ENCODE measurements at places on chromosomes 6 and 20. TPM values are rescaled to one million over a fixed set of nuclear protein-coding genes. Genes with fewer than 3 reads are reported as not detected.
A peak's percentile ranks its signal among the peaks of the same experiment; 100 is the strongest.

DNA sequence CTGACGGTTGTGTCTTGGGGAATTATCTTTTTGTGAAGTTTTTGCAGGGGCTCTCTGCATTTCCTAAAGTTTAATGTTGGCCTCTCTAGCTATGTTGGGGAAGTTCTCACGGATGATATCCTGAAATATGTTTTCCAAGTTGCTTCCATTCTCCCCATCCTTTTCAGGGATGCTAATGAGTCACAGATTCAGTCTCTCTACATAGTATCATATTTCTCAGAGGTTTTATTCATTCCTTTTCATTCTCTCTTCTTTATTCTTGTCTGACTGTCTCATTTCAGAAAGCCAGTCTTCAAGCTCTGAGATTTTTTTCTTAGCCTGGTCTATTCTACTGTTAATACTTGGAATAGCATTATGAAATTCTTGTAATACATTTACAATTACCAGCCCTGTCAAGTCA lies 61.3 kb downstream of the UNC5CL start:
- DNase-seq = no peak

DNA sequence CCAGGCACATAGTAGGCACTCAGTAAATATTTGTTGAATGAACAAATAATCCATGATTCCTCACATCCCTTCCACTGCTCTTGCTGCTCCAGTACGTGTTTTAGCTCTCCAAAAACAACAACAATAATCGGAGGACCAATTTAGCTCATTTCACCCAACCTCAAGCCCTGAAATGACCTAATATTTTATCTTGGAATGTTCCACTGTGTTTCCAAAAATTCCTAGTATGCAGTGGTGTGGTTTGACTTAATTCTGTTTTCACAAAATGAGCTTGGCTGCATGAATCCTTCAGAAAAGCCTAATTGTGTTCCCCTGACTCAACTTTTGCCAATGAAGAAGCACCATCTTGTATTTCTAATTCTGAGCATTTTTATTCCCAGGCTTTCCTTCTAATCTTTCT lies 168.0 kb upstream of the PHACTR1 start:
- no peak for DNase-seq

DNA sequence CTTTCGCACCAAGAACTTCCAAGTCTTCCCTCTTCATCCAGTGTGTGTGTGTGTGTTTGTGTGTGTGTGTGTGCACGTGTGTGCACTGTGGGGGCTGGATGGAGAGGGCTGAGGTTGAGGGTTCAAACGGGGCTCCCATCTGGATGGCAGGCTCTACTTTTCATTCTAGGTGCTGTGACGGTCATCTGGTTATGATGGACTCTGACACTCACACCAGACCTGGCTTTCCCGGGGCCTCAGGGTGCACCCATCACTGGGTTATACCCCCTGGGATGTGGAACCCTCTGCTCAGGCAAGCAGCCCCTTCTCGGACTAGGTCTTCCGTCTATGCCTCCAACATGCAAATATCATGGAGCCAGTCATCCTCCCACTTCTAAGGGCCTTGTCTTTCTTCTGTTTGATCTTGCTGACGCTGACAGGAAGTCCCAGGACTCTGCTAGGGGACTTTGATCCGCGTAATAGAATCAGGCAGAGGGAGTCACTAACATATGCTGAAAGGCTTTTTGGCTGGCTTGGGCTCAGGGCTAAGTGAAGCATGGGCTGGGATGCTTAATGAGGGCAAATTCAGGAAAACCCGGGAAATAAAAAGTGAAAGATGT lies 313.6 kb downstream of the CDC5L start:
- no peak for DNase-seq

GRCh38 chr6:132623106-132623845 lies 799 bp downstream of the TAAR2 start:
- no peak for DNase-seq

- DNase-seq = no peak
Measured at GRCh38 chr6:3664625-3665041, 86.9 kb downstream of the PXDC1 start.

GRCh38 chr20:42714298-42715141 lies 475.2 kb downstream of the PTPRT start:
- DNase-seq = peak; percentile 61

GRCh38 chr6:161265554-161265953 lies 8.3 kb downstream of the AGPAT4 start:
- no peak for DNase-seq

- DNase-seq = no peak
Measured at GRCh38 chr20:13922241-13922640, 68.2 kb downstream of the SEL1L2 start.

GRCh38 chr6:32153564-32154513 lies at the start of gene PPT2:
PPT2 (plus strand) TSS chr6:32154141; CDS start chr6:32154595, 454 bp downstream.
- DNase-seq = peak; percentile 92

DNA sequence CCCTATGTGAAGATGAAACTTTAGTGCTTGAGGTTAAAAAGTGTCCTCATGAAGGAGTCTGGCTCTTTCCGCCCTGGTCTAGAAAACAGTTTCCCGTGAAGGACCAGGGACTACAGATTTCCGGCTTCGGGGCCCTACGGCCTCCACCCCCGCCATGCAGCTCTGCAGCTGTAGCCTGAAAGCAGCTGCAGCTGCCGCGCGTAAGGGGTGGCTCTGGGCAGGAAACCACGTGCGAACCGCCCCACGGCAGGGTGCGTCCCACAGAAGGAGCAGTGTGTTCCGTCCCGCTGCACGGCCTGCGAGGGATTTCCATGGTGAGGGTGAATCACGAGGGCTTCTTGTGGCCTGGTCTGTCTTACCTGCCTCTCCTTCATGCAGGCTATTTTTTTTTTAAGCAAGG lies 117.0 kb downstream of the ERMARD start:
- no peak for DNase-seq

The PRR18 gene
- not detected for total RNA-seq

DNA sequence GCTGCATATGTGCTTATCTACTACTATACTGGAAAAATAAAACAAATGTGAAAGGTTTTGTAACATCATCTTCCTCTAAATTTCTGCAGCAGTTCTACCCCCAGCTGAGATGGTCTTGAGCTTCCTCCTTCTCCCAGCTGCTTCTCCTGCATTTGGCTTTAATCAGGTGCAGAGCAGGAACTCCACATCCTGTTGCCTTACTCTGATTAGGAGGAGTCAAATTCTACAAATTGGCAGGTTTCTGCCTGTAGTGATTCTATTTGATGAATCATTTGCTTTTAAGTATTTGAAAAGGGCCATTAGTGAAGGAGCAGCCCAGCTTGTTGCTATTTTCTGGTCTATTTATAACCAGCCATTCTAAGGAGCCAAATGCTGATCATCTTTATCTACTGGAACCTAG lies 224.5 kb downstream of the GMDS start:
- no peak for DNase-seq

DNA sequence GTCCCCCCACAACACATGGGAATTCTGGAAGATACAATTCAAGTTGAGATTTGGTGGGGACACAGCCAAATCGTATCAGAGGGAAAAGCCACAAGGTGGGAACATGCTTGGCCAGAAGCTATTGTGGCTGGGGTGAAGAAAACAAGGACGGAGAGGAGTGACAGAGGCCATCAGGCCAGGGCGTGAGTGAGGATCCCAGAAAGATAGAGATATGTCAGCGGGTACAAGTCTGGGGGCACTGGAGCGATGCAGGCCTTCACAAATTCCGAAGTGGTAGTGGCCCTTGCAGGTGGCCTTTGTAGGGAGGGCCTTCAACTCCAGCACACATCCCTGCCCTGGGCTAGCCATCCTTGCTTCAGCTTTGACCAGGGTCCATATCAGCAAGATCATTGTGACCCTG lies 159.1 kb downstream of the BCAS1 start:
- no peak for DNase-seq

- DNase-seq = no peak
Measured at GRCh38 chr6:12324748-12325147, 34.6 kb downstream of the EDN1 start.

The SLC35F1 gene
- not detected for total RNA-seq

The WFDC12 gene
- not detected for total RNA-seq

DNA sequence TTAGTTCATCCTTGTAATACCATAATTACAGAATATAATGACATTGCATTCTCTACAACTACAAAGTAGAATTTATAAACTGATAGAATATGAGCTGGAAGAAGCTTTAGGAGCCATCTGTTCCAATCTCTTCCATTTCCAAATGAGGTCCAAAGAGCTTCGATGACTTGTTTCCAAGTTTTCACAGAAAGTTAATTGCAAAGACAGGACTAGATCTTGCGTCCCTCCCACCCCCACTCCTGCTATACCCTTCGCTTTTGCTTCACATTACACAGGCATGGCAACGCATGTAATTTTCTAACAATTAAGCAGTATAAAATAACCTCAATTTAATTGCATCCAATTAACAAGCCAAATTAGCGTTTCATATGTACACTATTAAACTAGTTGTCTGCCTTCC lies 7.0 kb downstream of the HIVEP2 start:
- no peak for DNase-seq

DNA sequence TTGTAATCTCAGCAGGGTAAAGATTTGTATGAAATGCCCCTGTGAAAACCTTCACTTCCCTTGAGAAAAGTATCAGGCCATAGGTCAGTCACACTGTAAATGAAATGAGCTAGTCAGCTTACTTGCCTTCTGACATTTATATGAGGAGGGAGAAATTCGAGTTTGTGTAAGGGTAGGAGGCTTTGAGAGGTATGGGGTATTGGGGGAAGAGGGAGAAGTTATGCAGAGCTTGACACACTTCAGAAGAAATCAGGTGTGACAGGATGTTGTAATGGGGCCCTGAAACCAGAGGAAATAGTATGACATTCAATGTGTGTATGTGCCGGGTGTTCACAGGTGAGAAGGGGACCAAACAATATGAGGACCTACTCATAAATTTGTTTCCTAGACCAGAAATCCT lies 64.2 kb upstream of the CCN6 start:
- DNase-seq = no peak

- DNase-seq = peak; percentile 30
Measured at GRCh38 chr6:25279748-25280343, 672 bp downstream of the CARMIL1 start.

- DNase-seq = peak; percentile 78
Measured at GRCh38 chr6:70107852-70108629, 194.8 kb downstream of the COL9A1 start.

DNA sequence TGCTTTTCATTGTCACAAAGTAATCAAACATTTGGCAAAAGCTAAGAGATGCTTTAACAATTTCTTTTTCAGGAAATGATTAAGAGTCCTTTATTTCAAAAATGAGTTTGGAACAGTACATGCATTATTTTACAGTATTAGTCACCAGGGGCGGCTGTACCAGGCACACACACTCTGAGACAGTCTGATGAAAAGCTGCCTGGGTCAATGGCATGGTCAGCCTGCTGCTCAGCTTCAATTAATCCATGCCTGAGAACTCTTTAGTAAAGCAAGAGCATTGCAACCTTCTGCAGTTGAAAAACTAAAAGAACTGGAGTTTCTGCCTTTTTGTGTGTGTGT lies 105.5 kb downstream of the TULP4 start:
- DNase-seq = no peak

- no peak for DNase-seq
Measured at GRCh38 chr6:5308066-5308465, 46.8 kb downstream of the FARS2 start.

The PHACTR1 gene
- total RNA-seq = 8.3 TPM

The KIF6 gene
- total RNA-seq = not detected

DNA sequence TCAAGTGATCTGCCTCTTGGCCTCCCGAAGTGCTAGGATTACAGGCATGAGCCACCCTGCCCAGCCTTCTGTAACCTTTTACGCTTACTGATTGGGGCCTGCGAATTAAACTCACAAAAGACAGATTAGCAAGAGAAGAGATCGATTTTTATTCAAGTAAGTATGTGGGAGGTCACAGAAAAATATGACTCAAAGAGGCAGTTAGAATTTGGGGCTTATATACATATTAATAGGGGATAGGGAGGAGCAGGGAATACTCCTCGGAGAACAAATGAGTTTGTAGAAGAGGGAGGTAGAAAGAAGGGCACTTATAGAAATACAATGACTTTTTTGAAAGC lies 78.9 kb downstream of the CD24 start:
- DNase-seq = no peak

The THEMIS gene
- not detected for total RNA-seq

The CGA gene
- total RNA-seq = not detected

DNA sequence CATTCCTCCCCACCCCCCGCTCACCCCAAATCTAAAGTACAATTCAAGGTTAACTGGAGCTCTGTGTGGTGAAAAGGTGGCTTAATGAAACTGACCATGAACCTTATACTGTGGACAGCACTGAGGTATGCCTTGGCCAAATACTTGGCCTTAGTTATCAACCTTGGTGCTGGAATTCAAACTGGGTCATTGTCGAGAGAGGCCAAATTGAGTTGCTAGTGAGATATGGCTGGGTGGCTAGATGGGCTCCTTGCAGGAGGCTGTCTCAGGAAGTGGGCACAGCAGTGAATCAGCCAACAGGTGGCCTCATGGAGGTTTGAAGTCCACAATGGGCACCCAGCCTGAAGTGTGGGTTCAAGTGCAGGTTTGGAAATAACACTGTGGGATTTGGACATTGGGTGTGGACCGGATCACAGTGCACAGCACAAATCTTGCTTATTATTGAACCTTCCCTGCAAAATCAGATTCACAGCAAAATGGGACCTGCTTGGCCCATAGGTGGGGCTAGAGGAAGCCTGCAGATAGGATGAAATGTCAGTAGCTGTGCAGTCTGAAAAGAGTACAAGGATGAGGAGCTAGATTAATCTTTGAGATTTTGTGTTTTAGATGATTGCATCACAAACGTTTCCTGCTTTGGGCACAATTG lies 5.6 kb upstream of the BTBD3 start:
- peak; percentile 41 for DNase-seq

The MMS22L gene
- 50.4 TPM for total RNA-seq

DNA sequence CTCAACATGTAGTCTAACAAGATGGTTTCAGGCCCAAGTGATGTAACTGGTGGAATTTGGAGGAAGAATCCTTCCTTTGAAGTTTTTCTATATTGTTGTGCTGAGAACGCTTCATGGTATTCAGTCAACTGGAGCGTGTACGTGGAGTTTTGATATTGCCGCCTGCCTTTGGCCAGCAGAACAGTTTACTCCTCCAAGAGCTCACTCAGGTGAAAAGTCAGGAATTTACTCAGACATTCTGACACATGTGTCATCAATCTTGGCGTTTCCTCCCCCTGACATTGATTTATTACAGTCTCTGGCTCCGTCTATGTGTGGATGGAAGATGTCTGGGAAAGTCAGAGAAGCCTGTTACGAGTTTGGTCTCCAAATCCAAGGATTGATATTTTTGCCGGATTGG lies 19.0 kb upstream of the TGM2 start:
- DNase-seq = no peak

GRCh38 chr6:158006821-158007570 lies 25.3 kb downstream of the SYNJ2 start:
- DNase-seq = no peak

Data from Karpas-422 (cell line).